ENCODE measurements at places on chromosomes 16 and 17.

DNA sequence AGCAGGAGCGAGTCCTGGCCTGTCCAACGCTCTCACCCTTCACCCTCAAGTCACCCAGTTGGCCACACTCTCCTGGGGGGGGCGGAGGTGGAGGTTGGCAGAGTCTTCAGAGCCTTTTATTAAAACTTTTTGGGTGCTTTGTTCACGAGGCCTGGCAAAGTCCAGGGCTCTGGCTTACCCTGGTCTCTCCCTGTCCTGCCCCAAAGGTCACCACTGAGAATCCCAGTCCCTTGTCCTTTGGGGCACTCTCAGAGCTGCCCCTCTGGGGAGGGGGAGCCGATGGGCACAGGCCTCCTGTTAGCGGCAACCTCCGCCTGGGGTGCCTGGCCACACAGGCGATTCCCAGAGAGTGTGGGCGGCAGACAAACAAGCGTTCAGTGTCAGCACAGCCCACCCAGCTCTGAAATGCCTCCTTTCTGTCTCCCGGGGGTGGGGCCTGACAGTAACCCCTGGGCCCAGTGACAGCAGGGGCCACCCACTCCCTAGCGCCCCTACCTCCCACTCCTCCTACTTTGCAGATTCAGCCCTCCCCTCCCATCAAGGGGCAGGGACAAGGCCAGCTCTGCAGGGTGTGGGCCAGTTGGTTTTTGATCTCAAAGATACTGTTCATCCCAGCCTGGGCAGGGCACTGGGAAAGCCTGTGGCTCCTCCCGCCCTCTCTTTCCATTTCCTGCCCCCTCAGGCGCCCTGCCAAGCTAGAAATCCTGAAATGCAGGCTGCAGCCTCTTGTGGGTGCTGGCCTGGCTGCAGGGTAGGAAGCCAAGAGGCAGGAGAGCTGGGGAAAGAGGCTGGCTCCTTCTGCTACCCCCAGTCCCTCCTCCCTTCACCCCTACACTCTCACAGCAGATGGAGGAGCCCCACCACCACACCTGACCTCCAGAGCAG is 36.6 kb upstream of the EMP2 start:
- H3K4me3 ChIP-seq: no peak overlapping the region
- no peaks in the 10 kb centered on the region for H3K36me3 ChIP-seq
- no peak overlapping the region for H3K27ac ChIP-seq
- no peak for DNase-seq
- no peaks in the 10 kb centered on the region for H3K27me3 ChIP-seq

GRCh38 chr17:79777120-79777893 is 641 bp upstream of the CBX2 start:
- no peak overlapping the region for H3K27ac ChIP-seq
- H3K4me1 ChIP-seq: peaks cover 19% of the 10 kb centered on the region

DNA sequence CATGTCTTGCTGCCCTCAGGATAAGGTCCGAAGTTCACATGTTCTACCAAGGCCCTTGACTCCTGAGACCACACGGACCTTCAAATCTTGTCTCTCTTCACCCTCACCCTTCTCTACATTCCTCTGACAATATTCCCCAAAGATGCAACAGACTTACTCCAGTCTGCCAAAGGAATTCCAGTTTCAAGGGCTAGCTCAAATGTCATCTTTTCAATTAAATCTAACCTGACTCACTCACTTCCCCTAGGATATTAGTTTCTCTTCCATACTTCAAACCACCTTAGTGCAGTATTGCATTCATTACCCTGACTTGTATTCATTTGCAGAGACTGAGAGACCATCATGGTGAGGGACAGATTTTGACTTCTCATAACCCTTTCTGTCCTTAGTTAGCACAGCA is 59.6 kb upstream of the ADCY9 start:
- no peak for DNase-seq
- H3K4me3 ChIP-seq: no peak overlapping the region
- no peaks in the 10 kb centered on the region for H3K27me3 ChIP-seq
- H3K27ac ChIP-seq: no peak overlapping the region
- H3K36me3 ChIP-seq: no peaks in the 10 kb centered on the region
- H3K4me1 ChIP-seq: no peaks in the 10 kb centered on the region

DNA sequence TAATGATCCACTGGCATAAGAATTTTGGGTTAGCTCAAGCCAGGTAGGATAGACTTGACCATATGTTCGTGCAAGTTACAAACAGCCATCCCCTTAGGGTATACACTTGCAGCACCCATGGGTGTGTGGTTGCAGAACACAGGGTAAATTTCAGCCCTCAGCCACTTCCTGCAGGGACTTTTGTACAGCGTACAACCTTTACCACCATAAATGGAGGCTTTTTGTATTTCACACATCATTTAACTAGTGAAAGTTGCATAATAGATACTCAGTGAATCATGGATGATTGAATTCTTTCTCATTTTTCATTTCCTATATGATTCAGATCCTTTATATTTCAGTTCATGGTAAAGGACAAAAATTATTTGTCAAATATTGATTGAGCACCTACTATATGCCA is 473.9 kb downstream of the CDH13 start:
- H3K36me3 ChIP-seq: no peaks in the 10 kb centered on the region
- no peak overlapping the region for H3K27ac ChIP-seq
- DNase-seq: no peak
- H3K4me3 ChIP-seq: no peak overlapping the region

DNA sequence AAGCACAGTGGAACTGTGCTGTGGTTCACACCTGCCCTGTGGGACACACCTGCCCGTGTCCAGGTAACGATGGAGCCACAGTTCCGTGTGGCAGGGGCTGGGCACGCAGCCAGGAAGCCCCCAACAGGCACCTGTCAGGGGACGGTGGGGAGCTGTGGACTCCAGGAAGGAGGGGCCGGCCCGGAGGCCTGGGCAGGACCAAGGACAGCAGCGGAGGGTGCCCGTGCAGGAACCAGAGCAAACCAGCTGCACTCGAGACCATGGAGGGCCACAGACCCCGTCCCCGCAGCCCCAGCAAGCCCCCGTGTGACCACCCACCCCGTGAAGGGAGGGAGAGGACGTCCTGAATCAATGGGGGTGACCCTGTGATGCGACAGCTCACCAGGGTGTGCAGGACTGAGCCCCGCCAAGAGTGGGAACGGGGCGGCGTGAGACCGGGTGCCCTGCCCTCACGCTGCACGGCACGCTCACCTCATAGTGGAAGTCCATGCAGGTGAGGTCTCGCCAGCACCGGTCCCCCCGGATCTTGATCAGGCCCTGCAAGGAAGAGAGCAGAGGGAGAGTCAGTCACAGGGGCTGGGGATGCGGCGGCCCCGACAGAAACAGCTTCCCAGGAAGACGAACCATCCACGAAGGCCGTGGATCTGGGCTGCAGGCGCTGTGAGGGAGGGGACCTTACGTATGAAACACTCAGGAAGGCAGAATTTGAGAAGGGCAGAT is 78.1 kb downstream of the LMF1 start:
- no peaks in the 10 kb centered on the region for H3K4me1 ChIP-seq
- H3K27me3 ChIP-seq: no peaks in the 10 kb centered on the region
- no peak overlapping the region for H3K27ac ChIP-seq
- no peak overlapping the region for H3K4me3 ChIP-seq
- no peak for DNase-seq

DNA sequence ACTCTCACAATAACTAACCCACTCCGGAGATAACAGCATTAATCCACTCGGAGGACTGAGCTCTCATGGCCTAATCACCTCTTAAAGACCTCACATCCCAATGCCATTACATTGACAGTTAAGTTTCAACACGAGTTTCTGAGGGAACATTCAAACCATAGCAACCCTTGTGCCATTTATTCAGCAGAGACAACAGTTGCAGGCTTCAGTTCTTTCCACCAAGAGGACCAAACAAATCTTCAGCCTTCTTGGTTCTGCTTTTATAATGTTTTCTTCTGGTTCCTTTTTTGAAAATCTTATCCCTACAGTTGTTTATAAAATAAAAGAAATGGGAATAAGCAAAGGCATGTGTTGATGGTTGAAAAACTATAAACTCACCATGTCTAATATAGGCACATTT is 2.1 kb upstream of the CD300E start:
- no peak overlapping the region for H3K4me3 ChIP-seq
- H3K4me1 ChIP-seq: no peaks in the 10 kb centered on the region
- DNase-seq: no peak
- no peak overlapping the region for H3K27ac ChIP-seq
- H3K27me3 ChIP-seq: no peaks in the 10 kb centered on the region

DNA sequence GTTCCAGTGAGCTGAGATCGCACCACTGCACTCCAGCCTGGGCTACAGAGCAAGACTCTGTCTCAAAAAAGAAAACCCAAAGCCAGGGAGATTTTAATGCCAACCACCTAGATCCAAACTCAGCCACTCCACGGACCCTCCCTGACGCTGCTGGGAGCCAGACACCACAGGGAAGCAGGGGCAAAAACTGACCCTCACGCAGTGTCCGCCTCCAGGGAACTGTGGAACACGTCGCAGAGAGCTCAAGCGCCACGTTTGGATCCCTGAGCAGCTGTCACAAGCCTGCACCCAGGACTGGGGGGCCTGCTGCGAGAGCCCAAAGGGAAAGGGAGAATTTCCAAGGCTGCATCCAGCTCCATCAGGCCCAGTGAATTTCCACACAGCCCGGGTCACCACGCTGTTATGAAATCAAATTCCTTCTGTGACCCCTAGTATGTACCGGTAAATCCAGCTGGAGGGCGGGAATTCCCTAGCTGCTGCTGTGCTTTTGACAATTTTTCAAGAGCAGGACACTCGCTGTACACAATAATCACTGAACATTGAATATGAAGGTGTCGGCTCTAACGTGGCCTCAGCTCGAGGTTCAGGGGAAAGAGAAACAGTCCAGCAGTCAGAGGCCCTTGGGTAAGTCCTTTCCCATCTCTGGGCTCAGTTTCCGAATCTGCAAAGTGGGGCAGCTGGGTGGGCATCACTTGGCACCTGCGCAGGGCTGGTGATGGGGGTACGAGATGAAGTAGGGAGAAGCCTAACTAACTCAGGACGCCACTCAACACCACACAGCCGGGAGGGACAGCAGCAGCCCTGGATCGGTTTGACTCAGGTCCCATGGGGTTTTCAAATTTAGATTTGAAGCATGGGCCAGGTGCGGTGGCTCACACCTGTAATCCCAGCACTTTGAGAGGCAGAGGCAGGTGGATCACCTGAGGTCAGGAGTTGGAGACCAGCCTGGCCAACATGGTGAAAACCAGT is 8.6 kb downstream of the CARHSP1 start:
- DNase-seq: no peak
- peaks cover 14% of the 10 kb centered on the region for H3K36me3 ChIP-seq
- H3K27ac ChIP-seq: no peak overlapping the region
- H3K4me3 ChIP-seq: no peak overlapping the region
- no peaks in the 10 kb centered on the region for H3K27me3 ChIP-seq

DNA sequence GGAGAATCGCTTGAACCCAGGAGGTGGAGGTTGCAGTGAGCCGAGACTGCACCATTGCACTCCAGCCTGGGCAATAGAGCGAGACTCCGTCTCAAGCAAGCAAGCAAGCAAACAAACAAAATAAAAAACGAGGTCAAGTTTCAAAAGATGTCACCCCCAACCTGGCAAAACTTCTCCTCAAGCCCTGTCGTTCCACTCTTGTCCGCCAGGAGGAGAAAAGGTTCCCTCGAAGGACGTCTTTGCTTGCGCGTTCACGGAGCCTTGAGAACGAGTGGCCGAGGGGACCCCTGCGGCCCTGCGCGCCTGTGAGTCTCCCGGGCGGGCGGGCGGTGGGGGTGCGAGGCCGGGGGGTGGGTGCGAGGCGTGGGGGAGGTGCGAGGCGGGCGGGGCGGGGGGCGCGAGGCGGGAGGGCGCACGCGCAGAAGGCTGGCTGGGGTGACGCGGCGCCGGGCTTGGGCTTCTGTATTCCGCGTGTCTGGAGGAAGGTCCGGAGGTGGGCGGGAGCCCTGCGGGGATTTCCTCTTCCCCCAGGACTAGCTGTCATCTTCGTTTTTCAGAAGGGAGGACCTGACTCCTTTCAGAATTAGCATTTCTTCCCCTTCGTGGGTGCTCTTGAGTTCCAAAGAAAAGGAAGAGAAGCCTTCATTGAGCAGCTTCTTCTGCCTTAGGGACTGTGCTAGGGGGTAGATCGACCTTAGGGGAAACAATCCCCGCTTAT is 3.7 kb downstream of the SLC52A1 start:
- H3K4me1 ChIP-seq: peaks cover 10% of the 10 kb centered on the region
- H3K27ac ChIP-seq: peak overlapping the region; percentile 64

DNA sequence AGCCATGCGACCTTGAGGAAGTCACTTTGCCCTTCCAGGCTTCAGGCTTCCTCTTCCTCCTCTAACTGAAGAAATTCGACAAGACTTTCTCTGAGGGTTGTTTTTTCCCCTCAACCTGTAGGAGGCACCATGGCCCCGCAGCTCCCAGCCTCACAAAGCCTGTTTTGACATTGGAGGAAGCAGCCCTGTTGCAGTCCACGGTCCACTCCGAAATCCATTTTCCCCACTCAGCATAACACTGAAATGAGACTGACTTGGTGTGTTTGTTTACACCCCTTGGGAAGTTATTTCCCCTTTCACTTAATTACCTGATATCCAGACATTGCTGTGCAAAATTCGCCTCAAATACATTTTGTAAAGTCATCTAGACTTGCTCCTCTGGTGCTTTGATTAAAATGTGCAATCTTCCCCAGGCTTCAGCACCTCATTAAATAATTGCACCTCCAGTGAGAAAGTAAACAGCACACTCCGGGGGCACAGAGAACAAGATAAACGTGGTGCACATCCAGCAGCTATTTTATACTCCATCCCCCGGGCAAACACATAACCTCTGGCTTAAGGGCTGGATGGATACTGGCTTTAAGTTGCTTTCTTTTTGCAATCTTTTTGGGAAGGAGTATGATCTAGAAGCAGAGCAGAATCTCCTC is 41.4 kb upstream of the PIRT start:
- H3K27ac ChIP-seq: no peak overlapping the region
- no peaks in the 10 kb centered on the region for H3K27me3 ChIP-seq
- H3K36me3 ChIP-seq: no peaks in the 10 kb centered on the region

DNA sequence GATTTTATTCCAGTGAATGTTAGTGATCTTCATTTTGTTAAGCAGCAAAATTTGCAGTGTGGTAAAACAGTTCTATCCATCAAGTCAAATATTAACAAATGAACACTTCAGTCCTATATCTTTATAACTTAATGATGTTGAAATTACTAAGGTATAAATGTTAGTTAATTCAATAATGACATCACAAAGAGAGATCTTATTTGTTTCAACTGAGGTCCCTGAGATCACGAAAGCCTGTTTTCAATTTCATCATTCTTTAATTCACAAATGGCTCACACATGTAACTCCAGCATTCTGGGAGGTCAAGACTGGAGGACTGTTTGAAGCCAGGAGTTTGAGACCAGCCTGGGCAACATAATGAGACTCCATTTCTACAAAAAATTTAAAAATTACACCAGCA is 13.9 kb downstream of the SMURF2 start:
- H3K27me3 ChIP-seq: no peaks in the 10 kb centered on the region
- no peak for DNase-seq
- H3K4me3 ChIP-seq: no peak overlapping the region
- no peak overlapping the region for H3K27ac ChIP-seq
